ENCODE measurements at places on chromosomes 1 and 21. TPM values are rescaled to one million over a fixed set of nuclear protein-coding genes. Genes with fewer than 3 reads are reported as not detected.

Gene FAM177B
- not detected for total RNA-seq

DNA sequence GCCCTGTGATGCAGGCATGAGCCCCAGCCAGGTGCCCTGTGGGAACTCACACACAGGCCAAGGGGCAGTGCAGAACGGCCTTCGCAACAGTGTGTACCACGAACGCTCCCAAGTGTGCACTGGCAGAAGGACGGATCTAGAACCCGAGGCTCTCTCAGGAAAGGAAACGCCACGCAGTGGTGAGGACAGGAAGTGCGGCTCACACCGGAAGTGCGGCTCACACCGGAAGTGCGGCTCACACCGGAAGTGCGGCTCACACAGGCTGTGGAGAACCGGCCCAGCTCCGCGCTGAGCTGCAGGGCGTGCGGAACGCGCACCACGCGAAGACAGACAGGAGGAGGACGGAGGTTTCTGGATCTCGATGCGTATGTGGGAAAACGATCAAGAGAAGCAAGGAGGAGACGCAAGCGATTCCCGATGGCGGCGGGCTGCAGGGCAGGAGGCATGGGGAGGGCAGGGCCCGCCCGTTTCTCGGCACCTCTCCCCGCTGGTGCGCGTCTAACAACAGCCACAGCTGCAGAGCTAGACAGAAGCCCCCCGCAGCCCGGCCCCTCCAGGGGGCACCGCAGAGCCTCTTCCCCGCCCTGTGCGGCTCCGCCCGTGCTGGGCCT lies 35.9 kb upstream of the TMEM52 start:
- no peak for DNase-seq

Gene KCNA2
- not detected for total RNA-seq

Gene HPCA
- not detected for total RNA-seq

Gene KIF21B
- total RNA-seq, result 0.33 TPM

DNA sequence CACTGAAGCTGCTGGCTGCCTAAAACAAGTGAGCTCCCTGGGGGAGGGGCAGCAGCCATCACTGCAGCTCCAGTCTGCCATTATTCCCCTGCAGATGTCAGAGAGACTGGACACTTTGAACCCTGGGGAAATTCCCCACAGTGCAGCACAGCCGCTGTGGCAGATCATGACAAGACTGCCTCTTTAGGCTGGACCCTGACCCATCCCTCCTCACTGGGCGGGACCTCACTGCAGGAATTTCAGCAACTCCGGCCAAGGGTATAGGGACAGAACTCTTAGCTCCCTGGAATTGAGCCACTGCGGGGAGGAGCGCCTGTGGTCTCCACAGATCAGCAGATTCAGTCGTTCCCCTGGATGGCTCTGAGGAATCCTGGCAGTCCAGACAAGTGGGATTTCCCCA lies 964.6 kb downstream of the BRINP3 start:
- DNase-seq, result no peak

GRCh38 chr1:59577774-59578173 lies 237.0 kb upstream of the HOOK1 start:
- DNase-seq, result no peak

DNA sequence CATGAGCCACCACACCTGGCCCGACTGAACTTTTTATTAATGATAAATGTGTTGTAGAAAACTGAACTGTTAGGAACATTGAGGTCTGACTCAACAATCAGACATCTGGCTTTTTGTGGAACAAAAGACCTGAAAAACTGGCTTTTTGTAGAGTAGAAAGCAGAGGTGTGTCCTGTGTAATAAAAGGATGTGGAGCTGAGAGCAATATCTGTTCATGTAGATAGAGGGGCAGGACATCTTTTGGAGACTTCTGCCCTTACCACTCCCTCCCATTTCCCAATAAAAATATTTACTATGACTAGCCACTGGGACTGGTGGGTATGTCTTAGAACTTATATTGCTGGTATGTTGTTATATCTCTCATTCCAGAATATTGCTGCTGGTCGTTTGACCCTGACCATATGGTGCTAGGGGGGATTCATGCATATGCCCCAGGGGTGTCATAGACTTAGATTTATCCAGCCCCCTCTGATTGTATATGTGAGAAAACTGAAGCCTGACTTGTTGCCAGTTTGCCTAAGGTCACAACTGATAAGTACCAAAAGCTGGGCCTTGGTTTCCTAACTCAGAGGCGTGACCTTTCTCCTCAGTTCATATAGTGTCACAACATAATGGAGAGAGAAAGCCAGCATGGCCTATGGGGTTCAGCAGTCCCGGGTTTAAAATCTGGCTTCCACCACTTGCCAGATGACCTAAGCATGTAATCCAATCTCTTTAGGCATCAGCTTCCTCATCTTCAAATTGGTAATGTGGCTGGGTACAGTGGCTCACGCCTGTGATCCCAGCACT lies 33.5 kb upstream of the PIGV start:
- DNase-seq, result no peak

DNA sequence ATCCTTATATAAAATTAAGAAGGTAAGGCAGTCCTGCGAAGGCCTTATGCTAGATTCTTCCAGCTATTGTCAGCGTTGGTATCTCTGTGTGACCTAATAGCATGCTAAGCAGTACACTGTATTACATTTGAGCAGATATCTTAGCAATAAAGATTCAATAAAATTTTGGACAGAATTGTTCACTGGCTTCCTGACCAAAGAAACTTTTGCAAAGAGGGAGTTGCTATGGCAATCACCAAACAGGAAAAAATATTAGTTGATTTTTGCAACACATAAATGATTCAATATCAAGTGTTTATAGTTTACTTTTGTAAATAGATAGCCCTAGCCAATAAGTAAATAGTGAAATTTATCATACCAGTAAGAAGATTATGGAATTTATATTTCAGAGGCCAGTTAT lies 31.0 kb upstream of the PLEKHO1 start:
- DNase-seq, result no peak

Measured in MG63 (cell line).